Tongue (tissue), 3 donors: ENCODE measurements at places on chromosomes 11 and 22.

DNA sequence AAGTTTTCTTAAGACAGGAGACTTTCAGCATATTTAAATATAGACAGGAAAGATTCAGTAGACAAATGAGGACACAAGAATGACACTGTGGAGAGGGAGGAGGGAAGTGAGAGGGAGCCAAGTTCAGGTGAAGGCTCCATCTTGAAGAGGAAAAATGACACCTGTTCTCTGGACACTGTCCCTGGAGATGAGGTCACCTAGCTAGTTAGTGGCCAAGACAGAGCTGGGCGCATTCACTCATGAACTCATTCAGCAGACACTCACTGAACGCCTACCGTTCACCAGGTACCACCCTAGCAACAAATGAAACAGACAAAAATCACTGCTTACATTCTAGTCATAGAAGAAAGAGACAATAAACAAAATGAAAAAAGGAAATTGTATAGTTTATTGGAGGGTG lies 103.3 kb upstream of the PARVA start:
- DNase-seq, result no peak

DNA sequence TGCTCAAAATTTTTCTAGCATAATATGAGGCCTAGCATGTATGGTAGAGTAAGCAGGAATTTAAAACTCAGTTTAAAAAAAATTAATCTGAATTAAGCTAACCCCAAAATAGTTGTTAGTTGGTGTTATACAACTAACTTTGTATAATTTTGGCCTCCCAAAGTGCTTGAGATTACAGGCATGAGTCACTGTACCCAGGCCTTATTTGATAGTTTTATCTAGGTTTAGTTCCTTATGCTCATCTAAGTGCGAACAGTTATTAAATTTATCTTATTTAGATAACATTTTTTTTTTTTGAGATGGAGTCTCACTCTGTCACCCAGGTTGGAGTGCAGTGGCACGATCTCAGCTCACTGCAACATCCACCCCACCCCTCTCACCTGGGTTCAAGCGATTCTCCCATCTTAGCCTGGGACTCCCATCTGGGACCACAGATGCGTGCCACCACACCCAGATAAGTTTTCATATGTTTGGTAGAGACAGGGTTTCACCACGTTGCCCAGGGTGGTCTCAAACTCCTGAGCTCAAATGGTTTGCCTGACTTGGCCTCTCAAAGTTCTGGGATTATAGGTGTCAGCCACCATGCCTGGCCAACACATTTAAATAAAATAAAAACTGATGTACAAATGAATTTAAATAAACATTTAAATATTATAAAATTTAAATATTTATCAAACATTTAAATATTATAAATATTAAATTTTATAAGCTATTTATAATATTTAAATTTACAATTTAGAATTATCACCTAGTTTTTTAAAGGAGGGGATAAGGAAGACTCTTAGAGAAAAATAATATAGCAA lies 7.5 kb downstream of the IL18 start:
- no peak for DNase-seq

DNA sequence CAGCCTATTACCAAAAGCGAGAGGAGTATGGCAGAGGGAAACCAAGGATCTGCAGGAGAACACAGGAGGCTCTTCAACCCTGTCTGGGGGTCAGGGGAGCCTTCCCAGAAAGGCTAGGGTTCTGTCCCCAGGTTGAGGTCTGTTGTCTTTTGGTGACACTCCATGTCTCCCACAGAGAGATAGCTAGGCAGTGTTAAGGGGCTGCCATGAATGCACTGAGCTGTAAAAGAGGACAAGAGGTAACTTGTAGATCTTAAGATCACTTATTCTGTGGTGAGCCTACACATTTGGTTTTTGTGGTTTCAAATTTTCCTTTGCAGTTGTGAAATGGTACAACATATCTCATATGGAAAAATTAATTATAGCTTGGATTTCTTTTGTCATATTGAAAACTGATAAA lies 6.0 kb upstream of the ACER3 start:
- DNase-seq, result no peak

GRCh38 chr22:46665151-46665695 lies 45.0 kb downstream of the GRAMD4 start:
- no peak for DNase-seq

DNA sequence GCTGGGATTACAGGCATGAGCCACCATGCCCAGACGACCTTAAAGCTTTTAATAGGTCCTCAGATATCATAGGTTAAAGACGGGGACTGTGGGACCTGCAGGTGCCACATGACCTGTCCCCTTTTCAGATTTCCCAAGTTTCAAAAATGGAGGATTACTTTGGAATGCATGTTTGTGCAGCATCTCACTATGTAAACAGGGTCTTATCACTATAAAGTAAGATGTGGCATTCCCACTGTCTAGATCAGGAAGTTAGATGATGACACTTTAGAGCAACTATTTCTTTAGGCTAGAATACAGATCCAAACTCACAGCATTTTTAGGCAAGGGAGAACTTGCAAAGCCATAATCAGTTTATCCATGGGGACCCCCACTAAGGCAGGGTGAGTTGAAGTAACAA lies 92.8 kb downstream of the USP35 start:
- no peak for DNase-seq

- no peak for DNase-seq
Measured at GRCh38 chr11:96424693-96425092, 34.9 kb downstream of the JRKL start.

DNA sequence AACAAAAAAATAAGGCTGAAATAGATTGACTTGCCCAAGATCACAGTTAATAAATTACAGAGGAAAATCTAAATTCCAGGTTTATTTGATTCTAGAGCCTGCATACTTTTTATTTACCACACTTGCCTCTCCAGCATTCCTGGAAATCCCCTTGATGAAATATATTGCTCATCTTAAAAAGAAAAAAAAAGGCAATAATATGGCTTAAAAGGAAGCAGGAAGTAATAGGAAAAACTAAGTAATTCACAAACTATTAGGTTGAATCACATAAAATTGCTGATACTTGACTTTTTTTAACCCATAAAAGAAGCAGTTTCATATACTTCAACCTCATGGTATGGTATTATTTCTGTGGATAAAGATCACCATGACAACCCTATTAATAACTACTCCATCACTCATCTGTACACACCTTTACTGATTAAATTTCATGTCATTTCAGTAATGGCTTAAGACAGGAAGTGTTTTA lies 52.9 kb downstream of the COPB1 start:
- DNase-seq, result no peak

GRCh38 chr11:96551136-96551535 lies 161.3 kb downstream of the JRKL start:
- DNase-seq, result no peak

DNA sequence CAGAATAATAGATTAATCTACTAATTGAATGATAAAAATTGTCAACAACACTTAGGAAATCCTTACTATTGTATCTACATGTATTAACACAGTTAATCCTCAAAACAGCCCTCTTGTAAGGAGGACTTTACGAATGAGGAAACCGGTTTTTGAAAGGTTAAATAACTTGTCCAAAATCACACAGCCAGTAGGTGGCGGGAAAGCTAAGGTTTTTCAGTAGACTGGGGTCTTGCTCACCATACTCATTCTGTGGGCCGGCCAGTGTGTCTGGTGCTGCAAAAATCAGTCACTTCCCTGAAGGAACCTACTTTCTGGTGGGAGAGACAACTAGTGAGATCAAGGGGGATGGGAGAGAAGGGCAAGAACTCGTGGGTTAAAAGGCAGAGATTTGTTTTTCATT lies 3.8 kb downstream of the DCPS start:
- DNase-seq, result peak; percentile 81

DNA sequence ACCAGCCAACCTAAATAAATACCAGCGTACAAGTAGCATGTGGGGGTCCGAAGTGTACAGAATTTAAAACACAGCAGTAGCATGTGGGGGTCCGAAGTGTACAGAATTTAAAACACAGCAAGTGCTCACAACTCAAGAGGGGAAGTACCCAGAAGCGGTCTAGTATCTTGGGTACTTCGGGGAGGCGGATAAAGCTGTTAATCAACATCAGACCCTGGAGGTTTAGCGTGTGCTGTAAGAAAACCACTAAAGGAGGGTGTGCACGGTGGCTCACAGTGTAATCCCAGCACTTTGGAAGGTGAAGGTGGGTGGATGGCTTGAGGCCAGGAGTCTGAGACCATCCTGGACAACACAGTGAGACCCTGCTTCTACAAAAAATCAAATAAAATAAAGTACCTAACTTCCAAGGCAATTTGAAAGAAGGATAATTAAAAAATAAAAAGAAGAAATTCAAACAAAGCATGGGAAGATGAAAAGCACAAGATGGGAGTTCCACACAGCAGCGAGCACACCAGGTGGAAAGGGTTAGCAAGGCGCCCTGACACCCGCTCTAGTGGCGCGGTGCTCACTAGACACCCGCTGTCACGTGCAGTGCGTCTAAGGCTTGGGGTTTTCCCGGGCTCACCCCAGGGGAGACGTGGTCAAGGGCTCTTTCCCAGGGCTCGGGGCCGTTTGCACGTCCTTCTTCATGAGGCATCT lies 35.0 kb upstream of the MOB2 start:
- no peak for DNase-seq

DNA sequence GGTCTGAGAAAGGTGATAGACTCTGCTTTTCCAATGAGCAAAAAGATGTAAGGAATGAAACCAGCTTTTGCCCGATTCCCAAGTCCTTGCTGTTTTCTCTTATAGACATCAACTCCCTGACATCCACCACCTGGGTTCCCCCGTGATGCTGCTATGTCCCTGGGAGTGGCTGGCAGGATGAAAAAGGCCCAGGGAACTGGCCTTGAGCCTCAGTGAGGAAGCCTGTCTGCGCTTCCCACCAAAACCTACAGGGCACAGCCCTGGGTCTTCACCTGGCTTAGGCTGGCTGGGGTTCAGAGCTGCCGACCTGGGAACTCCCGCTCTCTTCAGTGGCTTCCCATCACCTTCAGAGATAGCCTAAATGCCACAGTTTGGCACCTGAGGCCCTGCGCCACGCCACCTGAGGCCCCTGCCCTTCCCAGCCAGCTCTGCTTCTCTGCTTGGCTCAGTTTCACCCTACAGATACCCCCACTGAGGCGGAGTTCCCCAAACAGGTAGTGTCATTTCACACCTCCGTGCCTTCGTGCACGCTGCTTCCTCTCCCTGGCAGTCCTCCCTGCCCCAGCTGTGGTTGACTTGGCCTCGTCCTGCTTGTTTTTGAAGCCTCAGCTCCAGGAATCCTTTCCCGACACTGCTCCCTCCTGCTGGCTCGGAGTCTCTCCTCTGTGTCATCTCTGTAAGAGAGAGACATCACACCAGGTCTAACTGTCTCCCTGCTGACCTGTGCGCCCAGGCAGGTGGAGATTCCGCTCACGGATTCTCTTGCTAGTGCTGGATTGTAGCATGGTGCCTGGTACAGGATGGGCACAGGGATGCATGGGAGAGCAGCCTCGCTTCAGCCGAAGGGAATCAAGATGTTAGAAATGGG lies 10.7 kb downstream of the SLC37A2 start:
- no peak for DNase-seq

- DNase-seq, result no peak
Measured at GRCh38 chr11:85316967-85317366, 310.2 kb downstream of the DLG2 start.

GRCh38 chr22:18029686-18030267 lies 5.4 kb upstream of the MICAL3 start:
- DNase-seq, result no peak

- DNase-seq, result peak; percentile 9
Measured at GRCh38 chr11:41398175-41398574, 61.3 kb downstream of the LRRC4C start.

DNA sequence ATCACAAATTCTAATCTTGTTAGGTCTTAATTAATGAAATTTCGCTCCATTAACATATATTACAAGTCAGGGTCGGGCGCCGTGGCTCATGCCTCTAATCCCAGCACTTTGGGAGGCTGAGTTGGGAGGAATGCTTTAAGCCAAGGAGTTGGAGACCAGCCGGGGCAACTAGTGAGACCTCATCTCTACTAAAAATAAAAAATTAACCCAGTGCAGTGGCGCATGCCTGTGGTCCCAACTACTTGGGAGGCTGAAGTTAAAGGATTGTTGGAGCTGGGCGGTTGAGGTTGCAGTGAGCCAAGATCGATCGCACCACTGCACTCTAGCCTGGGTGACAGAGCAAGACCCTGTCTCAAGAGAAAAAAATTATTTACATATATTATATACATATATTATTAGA lies 1.9 kb downstream of the TMA7B start:
- DNase-seq, result no peak

DNA sequence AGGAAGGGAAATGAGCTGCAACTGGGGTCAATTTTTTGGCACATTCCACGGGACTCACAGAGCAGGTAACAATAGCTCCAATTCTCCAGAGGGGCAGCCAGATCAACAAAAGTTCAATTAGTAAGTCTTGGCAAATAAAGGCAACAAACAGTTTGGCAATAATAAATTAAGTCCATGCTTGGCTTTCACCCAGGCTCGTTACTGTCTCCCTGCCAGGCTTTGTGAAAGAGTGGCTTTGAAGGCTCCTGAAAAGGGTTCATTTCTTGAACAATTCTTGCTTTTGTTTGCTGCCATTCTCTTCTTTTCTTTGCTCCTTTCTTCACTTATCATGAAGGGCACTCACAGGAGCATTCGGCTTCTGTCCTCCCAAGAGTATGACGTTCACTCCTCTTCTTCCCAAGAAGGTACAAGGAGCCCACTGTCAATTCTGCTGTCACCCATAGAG lies 123.3 kb downstream of the APIP start:
- DNase-seq, result peak; percentile 23

DNA sequence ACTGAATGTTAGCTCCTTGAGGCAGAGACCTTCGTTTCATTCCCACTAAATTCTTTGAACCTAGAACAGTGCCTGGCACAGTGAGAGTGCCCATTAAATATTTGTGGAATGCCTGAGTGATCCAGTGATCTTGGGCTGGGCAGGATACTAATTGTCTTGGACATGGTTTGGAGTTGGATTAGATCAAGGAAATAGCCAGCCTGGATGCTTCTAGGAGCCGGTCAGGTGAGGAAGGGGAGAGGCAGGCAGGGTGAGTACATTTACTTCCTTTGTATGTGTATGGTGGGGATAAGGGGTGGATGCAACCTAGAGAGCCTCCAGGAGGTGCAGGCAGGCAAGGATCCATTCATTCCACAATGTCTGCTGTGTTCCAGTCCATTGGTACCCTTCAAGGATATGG lies 3.6 kb downstream of the SREBF2 start:
- no peak for DNase-seq

DNA sequence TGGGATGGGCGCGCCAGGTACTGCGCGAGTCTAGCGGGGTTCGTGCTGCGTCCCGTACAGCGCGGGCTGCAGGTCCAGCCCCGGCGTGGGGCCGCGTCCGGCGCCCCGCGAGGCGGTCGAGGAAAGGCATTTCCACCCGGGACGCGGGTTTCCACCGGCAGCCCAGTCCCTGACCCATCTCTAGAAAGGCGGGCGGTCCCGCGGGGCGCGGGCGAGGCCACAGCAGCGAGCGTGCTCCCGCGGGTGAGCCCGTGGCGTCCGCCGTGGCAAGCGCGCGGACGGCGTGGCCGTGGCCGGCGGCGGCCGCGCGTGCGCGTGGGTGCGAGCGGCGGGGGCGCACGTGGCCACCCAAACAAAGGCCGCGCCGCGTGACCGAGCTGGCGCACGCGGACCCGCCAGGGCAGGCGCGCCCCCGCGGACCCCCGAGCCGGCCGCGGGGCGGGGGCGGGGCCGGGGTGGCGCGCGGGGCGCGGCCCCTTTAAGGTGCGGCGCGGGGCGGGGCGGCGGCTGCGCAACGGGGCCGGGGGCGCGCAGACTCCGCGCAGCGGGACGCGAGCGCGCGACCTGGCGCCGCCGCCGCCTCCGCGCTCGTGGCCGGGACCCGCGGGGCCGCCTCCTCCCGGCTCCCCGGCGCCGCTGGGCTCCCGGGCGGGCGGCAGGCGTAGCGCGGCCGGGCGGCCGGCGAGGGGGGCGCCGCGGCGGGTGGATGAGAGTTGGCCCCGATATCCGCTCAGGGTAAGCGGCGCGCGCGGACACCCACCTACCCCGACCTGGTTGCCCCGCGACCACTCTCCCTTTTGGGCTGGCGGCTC lies 39.3 kb upstream of the CELSR1 start:
- peak; percentile 78 for DNase-seq
